ENCODE measurements at places on chromosomes 6 and 20. TPM values are rescaled to one million over a fixed set of nuclear protein-coding genes. Genes with fewer than 3 reads are reported as not detected.

GRCh38 chr20:41300383-41300782 lies 17.1 kb downstream of the ZHX3 start:
- DNase-seq: no peak

GRCh38 chr6:150898399-150899170 lies 33.1 kb downstream of the MTHFD1L start:
- DNase-seq: no peak

DNA sequence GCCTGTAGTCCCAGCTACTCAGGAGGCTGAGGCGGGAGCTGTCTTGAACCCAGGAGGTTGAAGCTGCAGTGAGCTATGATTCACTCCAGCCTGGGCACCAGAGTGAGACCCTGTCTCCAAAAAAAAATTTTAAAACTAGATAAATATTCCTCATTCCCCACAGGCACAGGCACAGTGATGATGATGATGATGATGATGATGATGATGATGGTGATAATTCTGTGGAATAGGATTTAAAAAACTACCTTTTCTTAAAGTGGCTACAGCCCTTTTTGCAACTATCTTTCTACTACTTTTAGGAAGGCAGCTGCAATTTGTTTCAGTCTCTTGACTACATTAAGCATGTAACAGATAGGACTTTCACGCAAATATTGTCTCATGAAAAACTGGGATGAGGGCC lies 76.6 kb upstream of the SCAF8 start:
- DNase-seq: no peak

RPS6KA2 gene
- 8.6 TPM for total RNA-seq

DNA sequence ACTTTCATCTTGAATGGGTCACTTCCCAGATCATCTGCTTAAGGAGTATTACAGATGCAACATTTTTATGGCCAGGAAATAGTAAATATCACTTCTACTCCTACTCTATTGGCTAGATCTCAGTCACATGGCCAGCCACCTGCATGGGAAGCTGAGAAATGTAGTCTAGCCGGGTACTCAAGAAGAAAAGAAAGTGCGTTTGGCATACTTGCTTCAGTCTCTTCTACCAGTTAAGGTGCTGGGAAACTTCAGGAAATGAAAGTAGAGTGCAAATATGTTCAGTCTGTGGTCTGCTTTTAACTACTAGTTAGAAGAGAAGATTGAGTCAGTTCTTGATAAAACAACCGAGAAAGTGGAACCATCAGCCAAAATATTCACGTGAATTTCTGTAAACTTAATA lies 129.2 kb downstream of the PDSS2 start:
- DNase-seq: no peak

DNA sequence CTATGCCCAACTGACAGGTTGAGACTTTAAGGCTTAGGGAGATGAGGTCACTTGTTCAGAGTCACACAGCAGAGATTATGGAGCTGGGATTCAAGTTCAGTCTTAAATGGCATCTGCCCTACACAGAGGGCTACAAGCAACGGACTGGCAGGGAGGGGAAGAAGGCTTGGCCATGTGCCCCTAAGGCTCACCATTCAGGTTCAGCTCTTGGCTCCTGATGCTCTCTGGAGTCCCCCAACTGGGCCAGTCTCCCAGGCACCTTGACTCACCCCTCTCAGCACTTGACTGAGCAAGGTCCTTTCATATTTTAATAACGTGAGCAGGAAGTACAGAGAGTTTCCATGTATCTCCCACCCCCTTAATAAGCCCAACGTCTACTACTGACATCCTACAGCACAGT lies 71.4 kb upstream of the MAFB start:
- no peak for DNase-seq

GINS1 gene
- 1.9 TPM for total RNA-seq

DNA sequence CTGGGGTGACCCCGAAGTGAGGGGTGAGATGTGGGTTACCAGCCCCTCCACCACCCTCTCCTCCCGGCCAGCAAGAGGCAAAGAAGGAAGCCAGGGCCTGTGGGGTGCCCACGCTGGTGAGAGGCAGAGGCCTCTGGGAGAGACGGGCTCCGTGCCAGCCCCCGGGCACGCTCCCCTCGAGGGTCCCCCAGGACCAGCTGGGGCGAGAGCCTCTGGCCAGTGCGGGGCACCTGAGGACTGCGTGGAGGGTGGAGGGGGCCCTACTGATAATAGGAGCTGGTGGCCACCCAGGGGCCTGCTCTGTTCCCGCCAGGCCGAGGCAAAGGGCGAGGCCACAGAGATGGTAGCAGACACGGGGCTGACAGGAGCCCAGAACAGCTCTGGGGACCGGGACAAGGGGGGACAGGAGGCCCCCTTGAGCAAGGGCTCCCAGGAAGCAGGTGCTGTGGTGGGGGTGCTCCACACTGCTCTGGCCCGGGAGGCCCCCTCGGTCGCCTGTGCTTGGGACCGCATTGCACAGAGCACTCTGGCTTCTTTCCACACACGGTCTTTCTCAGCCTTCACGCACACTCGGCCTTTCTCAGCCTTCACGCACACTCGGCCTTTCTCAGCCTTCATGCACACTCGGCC lies 226.9 kb downstream of the TTLL2 start:
- no peak for DNase-seq

SYNGAP1 gene
- total RNA-seq: 39.8 TPM

- DNase-seq: no peak
Measured at GRCh38 chr6:17251953-17252352, 29.2 kb upstream of the RBM24 start.

EPB41L1 gene
- total RNA-seq: 95.3 TPM

DNA sequence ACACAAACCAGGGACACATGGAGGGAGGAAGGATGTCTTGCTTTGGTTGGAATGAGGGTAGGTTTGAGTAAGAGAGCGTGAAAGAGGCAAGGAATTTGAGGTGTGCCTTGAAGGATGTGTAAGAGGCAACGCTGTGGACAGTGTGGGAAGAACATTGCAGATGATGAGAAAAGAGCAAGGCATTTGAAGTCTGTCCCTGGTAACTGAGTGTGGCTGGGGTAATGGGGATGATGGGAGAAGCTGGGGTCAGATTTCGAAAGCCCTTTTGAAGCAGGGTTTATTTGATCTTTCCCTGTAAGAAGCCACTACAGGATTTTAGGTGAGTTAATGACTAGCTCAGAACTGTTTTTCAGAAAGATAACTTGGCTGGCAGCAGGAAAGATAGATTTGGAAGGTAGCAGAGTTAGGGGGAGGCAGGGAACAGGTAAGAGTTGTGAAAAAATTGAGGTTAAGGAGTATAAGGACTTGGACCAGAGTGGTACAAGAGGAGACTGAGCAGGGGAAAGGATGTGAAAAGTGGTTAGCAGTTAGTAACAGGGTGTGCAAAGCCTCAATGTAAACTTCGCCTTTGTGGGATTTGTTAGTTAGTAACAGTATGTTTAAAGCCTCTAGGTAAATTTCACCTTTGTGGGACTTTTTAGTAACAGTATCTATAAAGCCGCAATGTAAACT lies 17.7 kb downstream of the UTRN start:
- no peak for DNase-seq

GTSF1L gene
- not detected for total RNA-seq

DNA sequence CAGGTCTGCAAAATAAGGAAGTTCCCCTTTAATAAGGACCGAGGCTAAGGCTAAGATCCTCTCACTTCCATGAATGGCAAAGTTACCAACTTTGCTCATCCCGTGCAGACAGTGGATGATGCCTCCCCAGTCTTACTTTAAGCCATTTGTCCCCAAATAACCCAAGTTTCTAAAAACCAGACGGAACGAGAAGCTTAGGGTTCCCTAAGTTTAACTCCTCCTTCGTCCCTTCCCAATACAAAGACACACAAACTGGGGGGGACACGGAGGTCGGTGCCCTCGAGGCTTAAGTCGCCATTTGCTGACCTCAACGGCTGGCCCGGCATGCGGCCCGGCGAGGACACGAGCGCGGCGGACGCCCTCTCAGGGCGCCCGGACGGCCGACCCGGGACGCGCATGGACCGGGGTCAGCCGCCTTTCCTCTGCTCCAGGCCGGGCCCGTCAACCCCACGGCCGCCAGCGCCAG lies 527 bp downstream of the FBXO30 start:
- no peak for DNase-seq

- no peak for DNase-seq
Measured at GRCh38 chr20:46420878-46421277, 14.5 kb upstream of the ELMO2 start.

- no peak for DNase-seq
Measured at GRCh38 chr6:144919560-144919959, 634.4 kb downstream of the UTRN start.

DNA sequence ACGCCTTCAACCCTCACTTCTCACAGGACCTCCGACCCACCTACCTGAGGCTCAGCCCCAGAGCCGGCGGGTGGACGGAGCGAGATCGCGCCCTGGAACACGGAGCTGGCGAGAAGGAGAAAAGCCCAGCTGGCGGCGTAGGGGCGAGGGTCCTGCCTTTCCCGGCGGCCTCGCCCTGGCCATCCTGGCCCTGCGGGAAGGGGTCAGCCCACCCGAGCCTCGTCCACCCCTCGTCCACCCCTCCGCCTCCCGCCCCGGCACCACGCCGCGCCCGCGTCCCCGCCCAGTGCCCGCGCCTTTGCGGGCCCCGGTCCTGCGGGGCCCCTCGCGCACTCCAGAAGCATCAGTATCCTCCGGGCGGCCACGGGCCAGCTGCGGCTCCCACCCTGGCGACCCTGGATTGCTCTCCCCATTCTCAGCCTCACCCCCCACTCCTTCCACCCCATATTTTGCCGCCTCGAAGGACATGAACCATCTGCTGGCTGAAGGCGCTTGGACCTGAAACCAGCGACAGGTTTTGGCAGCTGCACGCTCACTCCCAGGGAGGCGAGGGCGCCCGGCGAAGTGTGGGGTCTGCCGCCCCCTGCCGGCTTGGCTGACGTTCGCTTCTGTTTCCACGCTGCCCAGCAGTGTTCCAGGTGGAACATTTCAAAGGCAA lies 65.1 kb downstream of the PLG start:
- peak; percentile 56 for DNase-seq

DNA sequence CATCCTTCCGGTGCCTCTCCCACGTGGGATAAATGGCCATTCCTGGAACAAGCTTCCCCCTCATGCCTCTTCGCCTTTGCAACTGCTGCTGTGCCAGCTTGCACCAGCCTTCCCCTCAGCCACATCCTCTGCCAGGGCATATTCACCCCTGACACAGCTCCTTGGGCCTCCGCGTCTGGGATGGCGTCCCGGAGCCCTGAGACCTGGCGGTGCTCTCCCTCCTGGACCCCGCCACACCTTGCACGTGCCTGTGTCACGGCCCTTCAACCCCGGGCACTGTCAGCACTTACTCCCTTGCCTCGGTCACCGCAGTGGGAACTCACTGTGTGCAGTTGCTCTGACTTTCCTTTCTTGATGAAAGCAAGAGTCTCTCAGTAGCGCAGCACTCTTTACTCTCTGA lies 13.2 kb downstream of the BPHL start:
- DNase-seq: no peak
